GM10248 (cell line): ENCODE measurements at places on chromosomes 5 and 9.

GRCh38 chr5:67290655-67291054 is 94.1 kb upstream of the CD180 start:
- DNase-seq, result no peak

GRCh38 chr9:112355427-112355897 is 22.0 kb upstream of the PTBP3 start:
- peak; percentile 29 for DNase-seq

- DNase-seq, result no peak
These were observed 449 bp upstream of the ADCY2 start for GRCh38 chr5:7395432-7395946.

DNA sequence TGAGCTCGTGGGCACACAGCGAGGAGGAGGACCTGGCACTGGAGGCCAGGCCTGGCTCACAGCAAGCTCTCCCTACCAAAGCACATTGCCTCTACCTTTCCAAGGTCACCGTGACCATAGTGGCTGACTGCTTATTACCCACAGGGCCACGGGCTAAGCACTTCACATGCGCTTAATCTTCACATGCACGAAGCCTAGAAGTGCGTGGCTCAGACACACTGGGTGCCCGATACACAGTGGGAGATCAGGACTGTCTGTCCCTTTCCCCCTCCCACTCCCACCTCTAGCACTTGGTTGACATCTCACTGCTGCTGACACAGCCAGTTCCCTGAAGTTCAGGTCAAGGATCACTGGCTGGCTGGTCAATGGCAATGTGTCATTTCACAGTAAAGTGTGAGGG is 23.6 kb downstream of the LHX6 start:
- DNase-seq, result no peak

- no peak for DNase-seq
These were observed 38.5 kb upstream of the FAM81B start for GRCh38 chr5:95352691-95353090.

DNA sequence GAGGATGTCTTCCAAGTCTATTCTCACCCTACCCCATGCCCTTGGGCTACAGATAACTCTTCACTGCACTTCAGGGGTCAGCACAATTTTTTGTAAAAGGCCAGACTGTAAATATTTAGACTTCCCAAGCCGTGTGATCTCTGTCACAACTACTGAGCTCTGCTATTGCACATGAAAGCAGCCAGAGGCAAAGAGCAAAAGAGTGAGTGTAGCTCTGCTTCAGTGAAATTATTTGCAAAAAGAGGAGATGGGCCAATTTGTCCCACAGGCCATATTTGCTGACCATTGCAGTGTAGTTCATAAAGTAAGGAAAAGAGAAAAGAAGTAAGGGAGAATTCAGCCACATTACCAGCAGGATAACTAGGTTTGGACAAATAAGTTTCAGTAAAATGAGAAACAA is 7.0 kb upstream of the MOCS2 start:
- DNase-seq, result no peak

- no peak for DNase-seq
These were observed 7.1 kb upstream of the KLF9 start for GRCh38 chr9:70421272-70422180.
